ENCODE measurements at places on chromosomes 4 and X. TPM values are rescaled to one million over a fixed set of nuclear protein-coding genes. Genes with fewer than 3 reads are reported as not detected.

DMP1 gene
- total RNA-seq, result not detected

FAM241A gene
- 0.88 TPM for total RNA-seq

GRIA3 gene
- total RNA-seq, result not detected

FAT1 gene
- total RNA-seq, result 268 TPM

HGFAC gene
- 0.48 TPM for total RNA-seq

CXCL3 gene
- total RNA-seq, result 1.8 TPM

FAM47E gene
- 0.21 TPM for total RNA-seq

SOX3 gene
- not detected for total RNA-seq

ATOH1 gene
- not detected for total RNA-seq
